Activated CD4-positive, alpha-beta T cell treated with anti-CD3 and anti-CD28 coated beads, Interleukin-2, Interleukin-4, amounts not matched to agents 100 ng/mL and 50 ng/mL, durations not matched to agents 16 hours and 8 hours (primary cell): ENCODE measurements at places on chromosomes 1 and 21.
A peak's percentile ranks its signal among the peaks of the same experiment; 100 is the strongest.

DNA sequence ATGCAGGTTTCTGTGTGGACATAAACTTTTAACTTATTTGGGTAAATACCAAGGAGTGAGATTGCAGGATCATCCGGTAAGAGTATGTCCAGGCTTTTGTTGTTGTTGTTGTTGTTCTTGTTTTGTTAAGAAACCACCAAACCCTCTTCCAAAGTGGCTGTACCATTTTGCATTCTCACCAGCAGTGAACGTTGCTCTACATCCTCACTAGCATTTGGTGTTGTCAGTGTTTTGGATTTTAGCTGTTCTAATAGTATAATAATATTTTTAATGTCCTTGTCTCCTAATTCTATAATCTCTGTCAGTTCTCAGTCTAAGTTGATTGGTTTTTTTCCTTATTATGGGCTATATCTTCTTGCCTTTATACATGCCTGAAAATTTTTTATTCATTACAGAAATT, 37.8 kb downstream of the TENT5C start:
- DNase-seq: no peak

GRCh38 chr1:39850606-39851216, 32.6 kb downstream of the TRIT1 start:
- no peak for DNase-seq

GRCh38 chr1:159737238-159737916, 23.0 kb upstream of the CRP start:
- DNase-seq: no peak

DNA sequence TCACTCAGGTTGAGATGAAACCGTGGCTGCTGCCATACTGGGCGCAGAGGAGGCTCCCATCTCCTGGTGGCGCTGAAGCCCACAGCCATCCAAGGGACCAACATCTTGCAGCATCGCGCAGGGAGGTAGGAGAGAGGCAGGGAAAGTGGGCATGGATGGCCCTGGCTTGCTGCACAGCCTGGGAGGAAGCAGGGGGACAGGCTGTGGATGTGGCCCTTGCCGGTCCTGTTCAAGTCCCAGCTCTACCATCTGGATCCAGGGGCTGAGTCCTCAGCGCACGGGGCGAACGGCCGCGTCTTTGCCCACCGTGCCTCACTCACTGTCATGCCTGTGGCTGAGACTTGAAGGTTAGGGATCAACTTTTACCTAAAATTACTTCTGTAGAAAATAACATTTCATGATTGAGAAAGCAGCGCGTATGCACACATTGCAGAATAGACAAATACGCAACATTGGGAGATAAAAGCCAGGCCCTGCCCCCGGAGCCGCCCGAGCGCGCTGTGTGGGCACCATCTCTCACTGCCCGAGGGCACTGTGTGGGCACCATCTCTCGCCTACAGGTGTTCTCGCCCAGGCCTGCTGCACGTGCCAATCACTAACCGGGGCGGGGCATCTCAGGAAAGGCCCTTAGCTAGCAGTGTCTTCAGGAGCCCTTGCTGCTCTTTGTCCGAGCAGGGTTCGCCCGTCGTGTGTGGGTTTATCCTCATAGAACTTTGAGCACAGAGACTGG, 11.5 kb downstream of the SLX9 start:
- no peak for DNase-seq

- DNase-seq: no peak
Measured at GRCh38 chr21:37916310-37917051, at the start of gene KCNJ6. TSS of gene KCNJ6 (minus strand) at chr21:37916457. CDS start at chr21:37840682, 75,775 bp downstream.

GRCh38 chr1:232943679-232944252, 6.6 kb upstream of the NTPCR start:
- DNase-seq: peak; percentile 24

GRCh38 chr1:224482619-224483018, 48.0 kb upstream of the WDR26 start:
- DNase-seq: no peak

- DNase-seq: peak; percentile 17
Measured at GRCh38 chr1:162626761-162627160, 5.5 kb upstream of the DDR2 start.

DNA sequence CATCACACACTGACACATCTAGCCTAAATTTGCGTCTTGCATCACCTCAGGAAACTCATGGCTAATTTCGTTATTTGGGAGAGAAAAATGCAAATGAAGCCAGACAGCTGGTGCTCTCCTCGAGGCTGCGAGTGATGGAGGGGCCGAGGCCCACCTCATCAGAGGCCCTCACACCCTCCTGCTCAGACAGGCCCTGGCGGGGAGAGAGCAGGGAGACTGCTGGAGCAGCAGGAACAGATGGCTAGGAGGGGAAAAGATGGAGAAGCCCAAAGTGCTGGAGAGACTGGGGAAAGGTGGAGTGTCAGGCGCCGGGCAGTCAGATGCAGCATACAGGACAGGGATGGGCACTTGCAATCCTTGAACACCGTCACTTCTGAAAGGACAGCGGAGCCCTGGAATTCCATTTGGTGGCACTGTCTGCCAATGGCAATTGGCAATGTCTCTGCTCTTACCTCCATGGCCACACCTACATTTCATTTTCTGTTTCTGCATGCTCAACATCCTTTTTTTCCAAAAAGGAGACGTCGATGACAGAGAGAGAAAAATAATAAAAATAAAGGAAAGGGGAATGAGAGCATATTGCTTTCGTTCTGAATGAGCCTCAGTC, 286.2 kb downstream of the SPATA17 start:
- no peak for DNase-seq

- no peak for DNase-seq
Measured at GRCh38 chr1:43566382-43567044, 35.8 kb downstream of the PTPRF start.

DNA sequence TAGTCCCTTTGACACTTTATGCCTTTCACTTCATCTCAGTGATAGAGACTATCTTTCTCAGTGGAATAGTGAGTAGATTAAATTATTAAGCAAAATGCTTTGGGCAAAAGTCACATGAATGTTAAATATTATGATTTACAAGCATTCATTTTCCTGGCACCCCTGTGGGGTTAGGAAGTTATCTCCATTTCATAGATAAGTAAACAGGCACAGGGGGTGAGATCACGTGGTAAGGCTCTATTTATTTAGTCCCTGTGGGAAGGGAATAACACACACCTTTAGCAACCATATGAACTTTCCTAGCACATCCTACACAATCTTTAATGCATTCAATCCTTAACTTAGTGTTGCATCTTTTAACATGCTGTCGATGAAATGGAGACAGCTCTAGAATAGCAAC, 12.3 kb downstream of the PSMB2 start:
- DNase-seq: no peak

DNA sequence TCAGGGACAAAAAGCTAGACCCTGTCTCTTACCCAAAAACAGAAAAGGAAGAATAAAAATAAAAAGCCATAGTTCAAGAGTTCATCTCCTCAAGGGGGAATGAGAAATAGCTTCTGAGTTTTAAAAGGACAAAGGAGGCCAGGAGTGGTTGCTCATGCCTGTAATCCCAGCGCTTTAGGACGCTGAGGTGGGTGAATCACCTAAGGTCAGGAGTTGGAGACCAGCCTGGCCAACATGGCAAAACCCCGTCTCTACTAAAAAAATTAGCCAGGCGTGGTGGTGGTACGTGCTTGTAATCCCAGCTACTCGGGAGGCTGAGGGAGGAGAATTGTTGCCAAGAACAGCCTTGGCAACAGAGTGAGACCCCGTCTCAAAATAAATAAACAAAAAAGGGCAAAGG, 38.6 kb upstream of the CPLANE2 start:
- DNase-seq: no peak

DNA sequence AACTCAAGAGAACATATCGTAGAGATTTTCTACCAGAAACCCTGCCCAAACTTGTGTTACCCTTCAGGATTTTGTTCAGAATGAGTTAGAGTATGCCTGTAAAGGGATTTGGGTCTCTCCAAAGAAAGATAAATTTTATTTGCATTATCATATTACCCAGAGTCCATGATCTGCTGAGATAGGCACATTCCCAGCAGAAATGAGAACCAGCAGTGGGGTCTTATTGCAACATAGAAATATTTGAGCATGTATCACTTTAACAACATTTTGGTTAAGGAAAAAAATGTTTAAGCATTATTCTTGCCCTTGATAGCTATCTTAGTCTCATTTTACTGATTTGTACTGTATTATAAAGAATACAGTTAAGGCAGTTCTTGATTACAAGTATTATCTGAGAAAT, 10.6 kb downstream of the VCAM1 start:
- DNase-seq: no peak

DNA sequence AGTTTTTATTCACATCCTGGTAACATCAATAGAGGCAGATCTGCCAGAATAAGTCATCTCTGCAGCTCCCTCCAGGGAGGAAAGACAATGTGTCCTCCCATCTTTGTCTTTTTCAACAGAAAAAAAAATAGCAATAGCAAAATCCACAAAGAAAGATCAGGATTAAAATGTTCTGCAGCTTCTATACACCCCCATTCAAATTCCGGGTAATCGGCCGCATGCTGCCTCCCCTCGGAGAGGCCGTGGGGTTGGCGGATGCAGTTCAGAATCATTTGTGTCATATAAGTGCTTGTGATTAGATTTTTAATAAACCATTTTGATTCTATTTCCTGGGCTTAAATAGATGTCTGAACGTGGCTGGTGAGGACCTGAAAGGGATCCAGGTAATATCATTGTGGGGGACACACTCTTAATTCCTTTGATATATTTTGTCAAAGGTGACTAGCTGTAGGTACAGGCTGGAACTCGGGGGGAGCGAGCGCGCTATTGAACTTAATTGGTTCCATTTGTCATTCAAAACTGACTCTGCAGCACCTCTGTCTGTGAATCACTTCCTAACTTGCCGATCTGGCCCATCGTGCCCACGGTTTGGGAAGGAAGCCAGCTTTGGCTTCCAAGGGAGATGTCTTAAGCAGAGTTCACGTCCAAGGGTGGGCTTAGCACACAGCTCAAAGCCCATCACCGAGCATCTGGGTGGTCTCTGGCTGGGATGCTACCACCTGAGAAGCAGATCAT, 85.6 kb upstream of the ARHGEF16 start:
- no peak for DNase-seq

- peak; percentile 10 for DNase-seq
Measured at GRCh38 chr1:34684266-34684665, 70.6 kb upstream of the GJB5 start.

DNA sequence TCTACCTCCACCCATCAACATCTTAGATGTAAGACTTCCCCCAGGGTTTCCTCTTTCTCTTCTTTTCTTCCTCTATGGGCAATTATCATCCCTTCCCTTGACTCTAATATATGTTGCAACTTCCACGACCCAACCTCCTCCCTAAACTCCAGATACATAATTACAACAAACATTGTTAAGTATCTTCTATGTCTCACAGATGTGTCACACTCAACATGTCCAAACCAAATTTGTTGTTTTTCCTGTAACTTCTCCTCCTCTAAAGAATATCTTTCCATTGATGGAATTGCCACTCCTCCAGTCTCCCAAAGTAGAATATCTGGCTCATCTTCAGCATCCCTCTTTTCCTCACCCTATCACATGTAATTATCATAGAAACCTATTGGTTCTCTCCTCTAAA, 314.2 kb downstream of the RWDD3 start:
- DNase-seq: no peak

GRCh38 chr1:17355898-17356297, 16.1 kb upstream of the PADI6 start:
- no peak for DNase-seq

DNA sequence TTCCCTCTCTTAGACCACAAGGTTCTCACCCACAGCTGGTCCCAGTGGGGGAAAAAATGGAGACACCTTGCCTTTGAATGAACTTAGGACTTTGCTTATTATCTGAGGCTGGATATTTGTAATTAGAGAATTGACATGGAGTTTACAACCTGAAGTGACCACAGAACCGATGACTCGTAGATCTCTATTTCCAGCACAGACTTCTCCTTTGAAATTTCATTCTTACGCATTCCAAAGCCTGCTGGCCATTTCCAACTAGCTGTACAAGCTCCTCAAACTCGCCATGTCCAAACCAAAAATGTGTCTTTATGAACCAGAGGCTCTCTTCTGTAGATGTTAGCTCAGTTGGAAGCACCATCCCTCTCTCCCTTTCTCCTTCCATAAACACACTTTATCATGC, 12.0 kb downstream of the RAB7B start:
- DNase-seq: no peak

DNA sequence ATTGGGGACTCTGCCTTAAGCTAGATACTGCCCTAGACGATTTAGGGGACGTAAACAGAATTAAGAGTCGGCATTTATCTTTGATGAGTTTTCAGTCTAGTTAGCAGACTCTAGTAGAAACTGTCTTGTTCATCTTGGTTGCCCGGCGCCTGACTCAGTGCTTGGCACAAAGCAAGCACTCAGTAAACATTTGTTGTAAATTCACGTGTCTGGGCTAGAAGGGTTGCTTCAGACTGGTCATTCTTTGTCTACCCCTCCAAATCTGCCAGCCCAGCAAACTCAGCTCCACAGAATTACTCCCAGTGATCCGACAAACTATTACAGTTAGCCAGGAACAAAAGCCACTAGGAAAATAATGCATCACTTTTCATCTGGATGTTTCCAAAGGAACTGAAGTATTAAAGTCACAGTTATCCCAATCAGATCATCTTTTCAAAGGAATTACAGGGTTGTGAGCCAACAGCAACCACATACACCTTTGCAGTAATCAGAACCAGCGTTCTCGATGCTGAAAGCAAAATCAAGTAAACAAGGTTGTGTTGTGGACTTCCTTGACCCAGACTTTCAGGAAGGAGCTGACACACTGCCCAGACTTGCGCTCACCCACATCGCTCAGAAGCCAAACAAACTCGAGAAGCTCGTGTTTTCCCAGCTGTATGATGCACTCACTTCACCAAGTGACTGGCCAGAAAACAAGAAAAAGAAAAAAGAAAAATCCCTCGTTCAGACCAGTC, 66.5 kb upstream of the GADD45A start:
- no peak for DNase-seq

DNA sequence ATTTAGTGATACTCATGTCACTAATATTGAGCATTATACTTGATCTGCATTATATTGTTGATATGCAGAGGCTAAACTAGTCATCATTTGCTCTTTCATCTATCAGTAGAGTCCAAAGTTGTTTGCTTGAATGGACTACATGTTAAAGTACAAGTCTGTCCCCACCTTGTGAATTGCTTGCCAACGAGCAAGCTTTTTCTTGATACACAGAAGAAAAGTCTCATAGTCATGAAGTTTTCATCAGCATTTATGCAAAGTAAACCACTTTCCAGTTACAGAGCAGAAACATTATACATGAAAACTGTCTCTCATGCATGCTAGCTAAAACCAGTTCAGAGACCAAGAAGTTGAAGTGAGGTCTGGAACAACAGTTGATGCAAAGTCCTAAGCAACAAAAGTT, 13.0 kb downstream of the SFPQ start:
- DNase-seq: no peak

DNA sequence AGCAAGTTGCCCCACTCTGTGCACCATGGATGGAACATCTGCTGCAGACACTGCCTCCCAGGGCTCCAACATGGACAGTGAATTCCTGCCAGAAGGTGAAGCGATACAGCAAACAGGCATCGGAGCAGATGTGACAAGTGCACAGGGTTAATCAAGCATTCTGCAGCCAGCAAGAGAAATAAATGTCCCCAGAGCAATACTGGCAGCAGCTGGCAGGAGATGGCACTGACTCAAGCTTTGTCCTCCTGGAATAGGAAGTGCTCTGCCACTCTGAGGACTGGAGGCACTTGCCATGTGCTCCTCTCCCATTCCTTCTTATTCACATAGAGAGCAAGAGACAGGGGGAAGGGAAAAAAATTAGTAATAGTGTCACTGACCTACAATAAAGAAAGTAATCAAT, 402.7 kb upstream of the DAB1 start:
- DNase-seq: no peak

- no peak for DNase-seq
Measured at GRCh38 chr21:45747802-45748445, 104.4 kb downstream of the PCBP3 start.

- no peak for DNase-seq
Measured at GRCh38 chr1:87202922-87203655, 125.6 kb upstream of the LMO4 start.
